ENCODE measurements at places on chromosomes 3 and 15.

DNA sequence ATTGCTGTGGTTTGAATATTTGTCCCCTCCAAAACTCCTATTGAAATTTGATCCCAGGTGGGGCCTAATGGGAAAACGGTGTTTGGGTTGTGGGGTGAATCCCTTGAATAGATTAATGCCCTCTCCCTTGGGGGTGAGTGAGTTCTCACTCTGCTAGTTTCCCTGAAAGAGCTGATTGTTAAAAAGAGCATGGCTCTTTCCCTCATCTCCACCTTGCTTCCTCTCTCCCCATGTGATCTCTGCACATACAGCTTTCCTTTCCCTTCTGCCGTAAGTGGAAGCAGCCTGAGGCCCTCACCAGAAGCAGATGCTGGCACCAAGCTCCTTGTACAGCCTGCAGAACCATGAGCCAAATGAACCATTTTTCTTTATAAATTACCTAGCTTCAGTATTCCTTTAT is 394.9 kb upstream of the WNT5A start:
- DNase-seq = no peak

DNA sequence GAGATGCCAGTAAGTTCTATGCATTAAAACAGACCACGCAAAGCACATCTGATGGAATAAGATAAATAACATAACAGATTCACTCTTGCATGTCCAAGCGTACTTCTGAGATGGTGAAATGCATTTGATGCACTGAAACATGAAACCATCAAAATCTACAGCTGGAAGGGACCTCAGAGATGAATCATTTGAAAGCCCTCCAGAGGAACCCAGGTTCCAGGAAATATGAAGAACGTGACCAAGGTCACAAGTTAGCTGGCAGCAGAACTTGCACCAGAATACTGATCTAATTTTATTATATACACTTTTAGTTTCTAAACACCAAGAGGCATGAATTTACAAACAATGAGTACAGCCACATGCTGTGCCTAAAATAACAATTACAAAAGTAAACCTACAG is 957.1 kb downstream of the FHIT start:
- peak; percentile 37 for DNase-seq

DNA sequence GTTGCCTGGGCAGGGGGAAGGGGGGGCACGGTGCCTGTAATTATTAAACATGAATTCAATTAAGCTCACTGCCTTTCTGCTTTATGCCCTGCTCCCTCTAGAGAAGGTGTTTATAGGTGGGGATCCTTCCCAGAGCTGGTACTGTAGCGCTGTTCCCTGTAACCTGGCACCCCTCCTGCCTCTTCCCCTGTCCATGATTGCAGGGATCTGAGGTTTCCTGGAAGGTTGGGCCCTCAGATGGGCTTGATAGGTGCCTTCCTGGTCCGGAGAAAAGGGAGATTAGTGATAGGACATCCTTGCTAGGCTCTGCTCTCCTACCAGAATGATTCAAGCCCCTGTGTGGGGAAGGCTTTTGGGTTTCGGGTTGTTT is 2.1 kb upstream of the FAM131A start:
- no peak for DNase-seq

- no peak for DNase-seq
Observed at GRCh38 chr3:174377684-174378083, 481.4 kb upstream of the NAALADL2 start.

GRCh38 chr3:186722457-186722856 is 5.3 kb downstream of the KNG1 start:
- DNase-seq = no peak

DNA sequence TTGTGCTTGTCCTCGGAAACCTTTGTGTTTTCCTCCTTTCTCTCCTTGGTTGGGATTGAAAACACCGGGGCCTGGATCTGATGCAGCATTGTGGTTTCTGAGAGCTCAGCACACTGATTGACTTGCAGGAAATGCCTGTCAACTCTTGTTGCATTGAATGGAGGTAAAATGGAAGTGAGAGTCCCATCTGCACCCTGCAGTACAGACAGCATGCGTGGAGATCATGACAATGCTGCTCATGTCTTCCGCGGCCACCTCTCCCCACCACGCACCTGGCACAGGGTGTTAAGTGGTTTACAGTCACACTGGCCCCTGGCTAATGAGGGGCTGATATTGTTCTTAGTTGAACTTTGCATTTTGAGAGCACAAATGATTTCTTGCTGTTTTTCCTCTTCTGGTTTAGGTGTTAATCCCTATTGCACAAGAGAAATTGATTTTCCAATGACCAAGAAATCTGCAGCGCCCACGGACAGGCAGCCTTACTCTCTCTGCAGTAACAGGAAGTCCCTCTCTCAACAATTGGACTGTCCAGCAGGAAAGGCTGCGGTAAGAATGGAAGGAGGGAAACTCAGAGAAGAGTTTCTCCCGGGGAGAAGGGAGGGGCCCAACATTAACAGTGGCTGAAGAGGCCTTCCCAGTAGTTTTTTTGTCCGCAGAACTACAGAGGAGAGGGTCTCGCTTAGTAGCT is 58.5 kb downstream of the STARD5 start:
- no peak for DNase-seq

- no peak for DNase-seq
Observed at GRCh38 chr3:88991496-88991895, 115.9 kb upstream of the EPHA3 start.

GRCh38 chr3:98730338-98730737 is 32.8 kb upstream of the ST3GAL6 start:
- no peak for DNase-seq

DNA sequence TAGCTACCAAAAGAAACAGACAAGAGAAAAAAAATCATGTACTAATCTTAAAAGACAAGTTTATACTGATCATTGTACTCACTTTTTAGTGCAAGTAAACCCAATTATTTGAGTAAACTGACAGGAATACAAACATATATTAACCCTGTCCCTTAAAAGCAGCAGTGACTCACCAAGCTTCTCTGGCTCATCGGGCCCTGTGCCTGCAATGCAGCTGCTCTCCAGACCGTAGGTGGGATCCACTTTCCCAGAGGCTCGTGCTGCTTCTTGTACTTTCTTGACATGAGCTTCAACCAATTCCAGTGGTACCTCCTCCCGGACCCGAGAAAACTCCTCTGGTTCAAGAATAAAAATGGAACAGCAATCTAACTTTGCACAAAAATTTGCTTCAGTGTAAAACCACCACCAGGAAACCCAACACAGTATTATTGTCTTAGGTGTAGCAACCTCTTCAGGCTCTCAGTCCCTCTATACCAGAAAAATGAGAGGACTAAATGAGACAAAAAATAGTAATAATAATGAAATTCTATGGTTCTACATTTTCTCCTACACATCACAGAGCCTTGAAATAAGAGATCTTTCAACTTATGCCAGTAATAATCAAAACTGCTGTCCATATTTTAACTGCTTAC is 82.6 kb upstream of the CSPG5 start:
- DNase-seq = no peak

DNA sequence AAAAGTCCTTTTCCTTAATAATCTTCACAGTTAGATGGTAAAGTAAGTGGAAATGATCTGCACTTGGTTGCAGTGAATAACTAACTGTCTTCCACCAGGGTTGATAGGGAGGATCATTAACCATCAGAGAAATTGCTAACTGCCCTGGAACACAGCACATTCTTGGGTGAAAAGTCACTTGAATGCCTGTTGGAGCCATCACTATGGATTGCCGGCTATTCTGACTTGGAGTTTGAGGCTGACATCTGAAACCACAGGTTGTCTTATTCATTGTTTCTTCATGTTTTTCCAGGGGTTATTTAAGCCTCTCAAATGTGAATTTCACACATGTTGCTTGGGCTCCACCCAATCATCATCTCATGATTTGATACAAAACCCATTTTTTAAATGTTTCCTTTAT is 901.4 kb downstream of the MCTP2 start:
- no peak for DNase-seq

GRCh38 chr3:153513236-153513635 is 351.2 kb downstream of the RAP2B start:
- no peak for DNase-seq

DNA sequence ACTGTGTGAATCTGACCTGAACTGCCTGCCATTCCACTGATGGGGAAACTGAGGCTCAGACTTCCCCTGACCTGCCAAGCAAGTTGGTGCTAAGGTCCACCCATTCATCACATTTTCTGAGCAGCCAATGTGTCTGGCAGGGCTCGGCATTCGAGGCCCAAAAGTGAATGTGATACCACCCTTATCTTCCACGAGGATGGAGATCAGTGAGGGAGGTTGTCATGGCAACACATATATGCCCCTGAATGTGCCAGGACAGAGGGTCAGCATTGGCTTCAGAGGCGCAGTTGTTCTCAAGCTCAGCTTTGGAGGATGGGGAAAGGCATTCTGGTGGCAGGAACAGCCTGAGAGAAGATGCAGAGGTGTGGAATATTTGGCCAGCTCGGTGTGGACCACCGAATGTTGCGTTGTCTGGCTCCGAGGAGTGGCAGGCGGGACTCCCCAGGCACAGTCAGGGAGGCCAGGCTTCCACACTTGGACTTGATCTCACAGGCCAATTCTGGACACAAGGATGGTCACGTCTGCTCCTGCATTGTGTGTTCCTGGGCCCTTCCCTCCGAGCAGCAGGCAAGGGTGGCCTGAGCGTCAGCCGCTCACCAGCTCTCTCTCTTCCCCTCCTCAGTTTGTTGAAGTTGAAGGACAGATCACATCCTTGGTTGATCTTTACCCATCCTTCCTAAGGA is 63.4 kb downstream of the GRIP2 start:
- no peak for DNase-seq

DNA sequence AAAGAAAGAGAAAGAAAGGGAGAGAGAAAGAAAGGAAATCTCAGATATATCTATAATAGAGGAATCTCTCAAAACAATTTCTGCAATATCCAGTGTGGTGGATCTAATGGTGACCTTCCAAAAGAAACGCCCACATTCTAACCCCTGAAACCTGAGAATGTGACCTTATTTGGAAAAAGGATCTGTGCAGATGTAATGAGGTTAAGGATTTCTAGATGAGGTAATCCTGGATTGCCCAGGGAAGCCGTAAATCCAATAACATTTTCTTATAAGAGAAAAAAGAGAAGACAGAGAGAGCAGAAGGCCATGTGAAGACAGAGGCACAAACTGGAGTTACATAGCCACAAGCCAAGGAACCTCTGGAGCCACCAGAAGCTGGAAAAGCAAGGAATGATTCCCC is 307.6 kb downstream of the ZBTB20 start:
- DNase-seq = peak; percentile 77

DNA sequence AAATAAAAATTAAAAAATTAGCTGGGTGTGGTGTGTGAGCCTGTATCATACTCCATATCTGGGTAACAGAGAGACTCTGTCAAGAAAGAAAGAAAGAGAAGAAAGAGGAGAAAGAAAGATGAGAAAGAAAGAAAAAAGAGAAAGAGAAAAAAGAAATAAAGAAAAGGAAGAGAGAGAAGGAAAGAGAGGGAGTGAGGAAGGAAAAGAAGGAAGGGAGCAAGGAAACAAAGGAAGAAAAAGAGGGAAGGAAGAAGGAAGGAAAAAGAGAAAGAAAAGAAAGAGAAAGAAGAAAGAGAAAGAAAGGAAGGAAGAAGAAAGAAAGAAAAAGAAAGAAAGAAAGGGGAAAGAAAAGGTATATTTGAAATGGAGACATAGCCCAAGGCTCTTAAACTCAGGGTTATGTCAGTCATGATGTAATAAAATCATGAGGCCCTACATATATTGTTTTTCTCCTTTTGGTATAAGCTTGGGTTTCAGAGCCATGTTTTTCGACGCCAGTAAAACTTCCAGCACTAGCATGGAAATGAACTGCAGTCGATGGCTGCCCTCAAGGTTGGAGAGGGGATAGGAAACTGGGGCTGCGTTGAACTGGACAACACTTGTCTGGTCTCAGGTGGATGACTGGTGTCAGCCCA is 38.0 kb upstream of the RFTN1 start:
- DNase-seq = no peak

GRCh38 chr3:64566859-64567258 is 120.9 kb downstream of the ADAMTS9 start:
- DNase-seq = no peak

GRCh38 chr15:42450425-42450790 is 40.5 kb downstream of the ZNF106 start:
- DNase-seq = no peak

GRCh38 chr15:77568014-77568972 is 64.4 kb downstream of the LINGO1 start:
- DNase-seq = peak; percentile 13

DNA sequence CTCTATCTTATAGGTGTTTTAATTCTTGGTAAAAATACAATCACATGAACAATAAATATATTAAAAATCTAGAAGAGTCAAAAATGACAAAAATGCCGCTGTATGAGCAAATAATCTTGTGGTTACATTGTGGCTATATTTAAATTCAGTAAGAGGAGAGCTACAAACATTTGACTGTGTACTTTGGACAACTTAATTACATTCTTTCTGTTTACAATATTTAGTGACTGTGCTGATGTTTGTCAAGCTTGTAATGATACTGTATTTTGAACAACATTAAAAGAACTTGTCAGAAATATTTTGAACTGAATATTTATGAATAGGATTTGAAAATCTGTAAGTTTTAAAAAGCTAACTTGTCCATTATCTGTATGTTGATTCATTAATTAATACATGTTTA is 598.3 kb downstream of the SI start:
- DNase-seq = no peak

GRCh38 chr3:58784888-58785287 is 118.3 kb upstream of the FAM3D start:
- no peak for DNase-seq

- DNase-seq = no peak
Observed at GRCh38 chr3:53845103-53845880, 927 bp downstream of the CHDH start.

- no peak for DNase-seq
Observed at GRCh38 chr3:192896208-192896607, 21.4 kb downstream of the MB21D2 start.

GRCh38 chr3:110593749-110594148 is 477.9 kb upstream of the NECTIN3 start:
- no peak for DNase-seq

- no peak for DNase-seq
Observed at GRCh38 chr3:183690402-183690995, 7.1 kb upstream of the YEATS2 start.

DNA sequence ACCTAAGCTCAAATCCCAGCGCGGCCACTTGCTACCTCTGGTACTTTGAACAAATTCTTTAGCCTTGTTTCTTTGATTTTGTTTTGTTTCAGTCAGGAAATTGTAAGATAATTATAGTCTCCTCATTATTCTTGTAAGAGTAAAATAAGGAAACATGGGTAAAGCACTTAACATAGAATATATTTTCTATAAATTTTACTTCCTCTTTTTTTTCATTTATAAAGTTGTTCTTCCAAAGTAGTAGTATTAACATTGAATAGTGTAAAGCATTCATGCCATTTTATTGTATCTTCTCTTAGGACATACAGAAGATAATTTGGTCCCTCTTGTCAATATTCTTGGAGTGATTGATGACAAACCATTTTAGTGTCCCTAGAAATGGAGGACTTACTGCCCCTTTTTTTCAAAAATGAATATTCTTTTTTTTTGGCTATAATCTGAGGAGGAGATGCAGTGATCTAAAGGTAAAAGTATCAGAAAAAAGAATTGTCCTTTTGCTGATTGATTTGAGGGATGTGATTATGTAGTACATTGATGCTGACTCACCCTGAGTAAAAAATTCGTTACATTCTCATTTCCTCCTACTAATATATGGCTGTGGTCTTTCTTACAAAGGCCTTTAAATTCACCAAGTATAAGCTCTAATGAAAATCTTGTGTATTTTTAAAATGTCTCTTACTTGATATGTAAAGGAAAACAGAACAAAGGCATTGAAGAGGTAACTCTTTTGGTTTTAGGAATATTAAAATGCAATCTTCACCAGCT is 51.0 kb downstream of the ALCAM start:
- no peak for DNase-seq
